ENCODE measurements at places on chromosomes 6 and 20.

- no peak for DNase-seq
These were observed 214.6 kb downstream of the PRL start for GRCh38 chr6:22082218-22082617.

DNA sequence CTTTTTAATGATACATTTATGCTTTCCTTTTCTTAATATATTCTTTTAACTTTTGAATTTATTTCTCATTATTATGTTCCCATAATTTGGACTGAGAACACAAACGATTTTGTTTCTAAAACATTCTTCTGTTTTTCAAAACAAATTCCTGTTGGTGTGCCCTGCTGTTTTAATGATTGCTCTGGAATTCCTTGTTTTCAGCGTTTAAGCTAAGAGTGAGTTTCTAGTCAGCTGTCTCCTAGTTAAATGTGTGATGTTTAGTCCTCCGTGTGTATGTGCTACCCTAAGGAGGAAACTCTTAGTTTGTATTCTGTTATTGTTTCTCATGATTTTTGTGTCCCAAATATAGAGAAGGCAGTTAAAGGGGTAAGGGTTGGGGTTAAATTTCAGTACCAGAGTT, 306.1 kb upstream of the RGS17 start:
- DNase-seq: no peak

- peak; percentile 90 for DNase-seq
These were observed at the start of gene SYCP2L for GRCh38 chr6:10886691-10887502. Gene SYCP2L (plus strand): TSS chr6:10887052. CDS start chr6:10887127, 75 bp downstream.

GRCh38 chr6:111566222-111566734, 39.4 kb downstream of the TRAF3IP2 start:
- DNase-seq: no peak

- DNase-seq: no peak
These were observed 219.8 kb upstream of the ARID1B start for GRCh38 chr6:156557251-156557910.

- no peak for DNase-seq
These were observed 122.3 kb downstream of the QRSL1 start for GRCh38 chr6:106751501-106752252.

Data from HAP-1 (cell line).